Activated CD4-positive, alpha-beta memory T cell treated with anti-CD3 and anti-CD28 coated beads, Interleukin-2, amount 10 ng/mL, durations not matched to agents 7 days and 5 days (primary cell): ENCODE measurements at places on chromosomes 12 and 14. TPM values are rescaled to one million over a fixed set of nuclear protein-coding genes. Genes with fewer than 3 reads are reported as not detected.
A peak's percentile ranks its signal among the peaks of the same experiment; 100 is the strongest.

DNA sequence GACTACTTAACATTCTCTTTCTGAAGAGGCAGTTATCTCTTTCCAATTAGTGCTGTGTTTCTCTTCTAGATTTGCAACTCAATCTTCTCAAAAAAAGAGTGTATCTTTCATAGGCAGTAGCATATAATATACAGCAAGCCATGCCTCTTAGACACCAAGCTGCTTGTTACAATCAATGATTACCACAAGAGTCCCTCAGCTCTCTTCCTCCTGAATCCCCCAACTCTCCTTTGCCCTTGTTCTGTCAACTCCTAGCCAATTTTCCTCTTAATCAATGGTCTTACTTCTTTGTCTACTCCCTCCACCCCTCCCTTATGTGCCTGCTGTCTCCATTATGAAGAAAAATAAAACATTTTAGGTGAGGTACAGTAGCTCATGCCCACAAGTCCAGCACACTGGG is 2.6 kb downstream of the TMTC1 start:
- no peak for DNase-seq
- H3K4me1 ChIP-seq, result peaks cover 11% of the 10 kb centered on the region
- no peak overlapping the region for H3K27ac ChIP-seq
- H3K36me3 ChIP-seq, result no peaks in the 10 kb centered on the region
- H3K27me3 ChIP-seq, result peaks cover 50% of the 10 kb centered on the region

Gene E2F7
- total RNA-seq, result 14.2 TPM

- no peaks in the 10 kb centered on the region for H3K4me1 ChIP-seq
- peaks cover 13% of the 10 kb centered on the region for H3K27me3 ChIP-seq
- no peak overlapping the region for H3K27ac ChIP-seq
- no peak overlapping the region for H3K4me3 ChIP-seq
- no peaks in the 10 kb centered on the region for H3K36me3 ChIP-seq
These were observed 10.0 kb upstream of the CDC42BPB start for GRCh38 chr14:103067231-103067954.

DNA sequence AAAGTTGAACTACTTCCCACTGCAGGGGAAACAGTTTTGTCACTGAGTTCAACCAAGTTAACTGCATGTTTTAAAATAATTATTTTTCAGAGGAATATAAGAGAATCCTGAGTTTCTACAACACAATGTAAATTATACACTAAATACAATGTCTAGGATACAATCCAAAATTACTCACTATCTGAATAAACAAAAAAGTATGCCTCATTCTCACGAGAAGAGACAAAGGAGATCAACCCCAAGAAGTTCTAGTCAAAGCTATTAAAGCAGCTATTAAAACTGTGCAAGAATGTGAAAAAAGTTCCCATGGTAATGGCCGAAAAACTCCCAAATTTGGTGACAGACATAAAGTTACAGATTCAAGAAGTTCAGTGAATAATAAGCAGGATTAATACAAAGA is 8.8 kb upstream of the KCNK13 start:
- DNase-seq, result no peak
- H3K27ac ChIP-seq, result no peak overlapping the region
- no peak overlapping the region for H3K4me3 ChIP-seq
- peaks cover 2% of the 10 kb centered on the region for H3K36me3 ChIP-seq
- H3K4me1 ChIP-seq, result no peaks in the 10 kb centered on the region

- peaks cover 2% of the 10 kb centered on the region for H3K27me3 ChIP-seq
- H3K36me3 ChIP-seq, result no peaks in the 10 kb centered on the region
- no peak overlapping the region for H3K27ac ChIP-seq
These were observed 162.4 kb downstream of the AKAP6 start for GRCh38 chr14:32491416-32492016.

DNA sequence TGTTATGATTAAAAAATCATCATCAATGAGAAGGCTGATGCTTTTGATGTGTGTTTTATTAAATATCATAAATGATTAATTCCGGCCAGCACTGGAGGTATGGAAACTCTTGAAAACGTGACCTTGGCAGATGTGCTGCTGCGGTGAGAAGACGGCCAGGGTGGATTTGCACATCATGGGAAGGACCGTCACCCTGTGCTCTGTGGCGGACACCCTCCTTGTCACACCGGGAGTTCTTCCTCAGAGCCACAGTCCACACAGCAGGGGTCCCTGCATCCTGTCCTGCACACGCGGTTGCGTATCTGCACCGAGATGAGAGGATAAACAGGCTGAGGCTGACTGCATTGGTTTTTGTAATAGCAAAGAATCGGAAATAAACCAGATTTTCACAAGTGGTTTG is 33.5 kb downstream of the FZD10 start:
- no peaks in the 10 kb centered on the region for H3K36me3 ChIP-seq
- H3K4me1 ChIP-seq, result no peaks in the 10 kb centered on the region
- no peak overlapping the region for H3K4me3 ChIP-seq
- no peaks in the 10 kb centered on the region for H3K27me3 ChIP-seq

- H3K36me3 ChIP-seq, result no peaks in the 10 kb centered on the region
- H3K27ac ChIP-seq, result no peak overlapping the region
- DNase-seq, result peak; percentile 11
- H3K4me3 ChIP-seq, result no peak overlapping the region
- no peaks in the 10 kb centered on the region for H3K4me1 ChIP-seq
These were observed 194.4 kb downstream of the KIF26A start for GRCh38 chr14:104332634-104333270.

GRCh38 chr14:66043921-66044320 is 442.2 kb upstream of the CCDC196 start:
- H3K36me3 ChIP-seq, result no peaks in the 10 kb centered on the region
- H3K4me1 ChIP-seq, result no peaks in the 10 kb centered on the region
- no peak for DNase-seq
- peaks cover 8% of the 10 kb centered on the region for H3K27me3 ChIP-seq
- no peak overlapping the region for H3K27ac ChIP-seq

Gene MAP3K9
- 5.9 TPM for total RNA-seq
